ENCODE measurements at places on chromosomes 4 and X. TPM values are rescaled to one million over a fixed set of nuclear protein-coding genes. Genes with fewer than 3 reads are reported as not detected.

The MSX1 gene
- total RNA-seq: not detected

The F8A3 gene
- total RNA-seq: 0.50 TPM

The ZNF718 gene
- 8.8 TPM for total RNA-seq

The PABPC1L2A gene
- not detected for total RNA-seq

The GC gene
- total RNA-seq: not detected

The KIT gene
- 0.65 TPM for total RNA-seq

The DCX gene
- total RNA-seq: not detected

The DHRSX gene
- total RNA-seq: 23.7 TPM

The SMIM43 gene
- total RNA-seq: not detected

The FDCSP gene
- total RNA-seq: not detected

The TSPAN6 gene
- total RNA-seq: not detected

The CCDC120 gene
- 5.8 TPM for total RNA-seq
